Stimulated activated CD4-positive, alpha-beta T cell treated with anti-CD3 and anti-CD28 coated beads, Interleukin-15, amount 100 ng/mL, for 24 hours (primary cell): ENCODE measurements at places on chromosomes 3 and 15.

GRCh38 chr3:25468866-25469319 is 40.8 kb downstream of the RARB start:
- no peak for DNase-seq

DNA sequence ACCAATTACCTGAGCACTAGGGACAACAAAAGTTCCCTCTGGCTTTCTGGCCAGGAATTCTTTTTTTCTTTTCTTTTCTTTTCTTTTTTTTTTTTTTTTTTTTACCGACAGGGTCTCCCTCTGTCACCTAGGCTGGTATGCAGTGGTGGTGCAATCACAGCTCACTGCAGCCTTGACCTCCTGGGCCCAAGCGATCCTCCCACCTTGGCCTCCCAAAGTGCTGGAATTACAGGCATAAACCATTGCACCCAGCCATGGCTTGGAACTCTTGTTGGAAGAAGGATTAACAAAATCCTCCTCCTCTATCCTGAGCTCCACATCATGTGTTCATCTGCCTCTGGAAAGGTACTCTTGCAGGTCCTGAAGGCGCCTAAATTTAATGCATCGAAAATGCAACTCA is 2.9 kb upstream of the LTF start:
- no peak for DNase-seq

- DNase-seq = no peak
These were observed 197.1 kb upstream of the TLE3 start for GRCh38 chr15:70294731-70295305.

DNA sequence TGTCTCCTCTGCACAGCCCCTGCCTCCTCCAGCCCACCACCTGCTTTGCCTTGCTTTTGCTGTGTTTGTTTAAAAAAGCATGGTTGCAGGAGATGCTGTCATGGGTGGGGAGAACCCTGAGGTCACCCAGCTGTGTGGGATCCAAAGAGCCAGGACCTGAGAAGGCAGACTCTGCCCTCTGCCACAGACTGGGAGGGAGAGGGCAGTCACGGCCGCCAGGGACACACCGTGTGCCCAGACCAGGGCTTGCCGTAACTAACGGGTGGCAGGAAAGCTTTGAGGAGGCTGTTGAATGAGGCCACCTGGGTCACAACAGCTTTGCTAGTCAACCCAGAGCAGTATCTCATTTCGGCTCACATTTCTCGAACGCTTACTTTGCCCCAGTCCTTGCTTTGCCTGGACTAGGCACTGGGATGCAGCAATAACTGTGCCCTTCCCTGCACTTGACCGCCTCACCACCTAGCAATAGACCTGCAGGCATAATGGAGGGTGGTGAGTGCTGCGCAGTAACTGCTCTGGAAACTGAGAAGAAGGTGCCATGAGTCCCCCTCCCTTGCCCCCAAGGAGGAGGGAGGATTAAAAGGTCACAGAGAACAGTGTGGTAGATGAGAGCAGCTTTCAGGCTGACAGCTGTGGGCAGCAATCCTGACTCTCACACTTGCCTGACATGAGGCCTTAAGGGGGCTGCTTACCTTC is 55.0 kb upstream of the CTDSPL start:
- DNase-seq = no peak

- DNase-seq = no peak
These were observed 47.6 kb upstream of the MED12L start for GRCh38 chr3:151037746-151038477.
